ENCODE measurements at places on chromosomes 12 and 14.

GRCh38 chr12:19088606-19089005 is 40.9 kb upstream of the PLEKHA5 start:
- DNase-seq: no peak

DNA sequence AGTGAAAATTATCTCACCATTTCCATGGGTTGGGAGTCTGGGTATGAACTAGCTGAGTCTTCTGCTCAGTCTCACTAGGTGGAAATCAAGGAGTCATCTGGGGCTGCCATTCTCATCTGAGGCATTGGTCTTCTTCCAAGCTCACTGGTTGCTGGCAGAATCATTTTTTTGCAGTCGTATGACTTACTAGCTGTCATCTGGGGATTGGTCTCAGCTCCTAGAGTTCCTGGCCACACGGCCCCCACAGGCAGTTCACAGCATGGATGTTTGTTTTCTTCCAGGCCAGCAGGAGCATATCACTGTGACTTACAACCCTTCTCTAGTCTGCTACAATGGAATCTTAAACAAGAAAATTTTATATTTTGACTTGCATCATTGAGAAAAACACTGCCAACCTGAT is 18.6 kb upstream of the OR10AD1 start:
- DNase-seq: no peak

DNA sequence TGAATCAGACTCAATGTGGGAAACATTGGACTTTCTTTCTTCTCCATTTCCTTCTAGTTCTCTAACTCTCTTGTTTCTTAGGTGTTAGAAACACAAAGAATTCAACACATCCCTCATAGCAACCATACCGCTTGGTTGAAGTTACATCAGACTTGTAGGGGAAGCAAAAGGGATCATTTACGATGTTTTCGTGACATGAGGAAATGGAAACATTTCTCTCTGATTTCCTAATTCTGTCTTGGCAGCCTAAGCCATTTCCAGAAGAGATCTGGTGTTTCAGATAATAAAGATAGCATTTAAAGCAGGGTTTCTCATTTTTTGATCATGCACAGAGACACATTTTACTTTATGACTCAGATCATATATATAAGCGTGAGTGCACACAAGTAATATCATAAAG is 202.0 kb downstream of the TMEM132C start:
- DNase-seq: no peak

- DNase-seq: peak; percentile 1
Observed at GRCh38 chr12:133130808-133131128, 341 bp downstream of the ZNF10 start.

DNA sequence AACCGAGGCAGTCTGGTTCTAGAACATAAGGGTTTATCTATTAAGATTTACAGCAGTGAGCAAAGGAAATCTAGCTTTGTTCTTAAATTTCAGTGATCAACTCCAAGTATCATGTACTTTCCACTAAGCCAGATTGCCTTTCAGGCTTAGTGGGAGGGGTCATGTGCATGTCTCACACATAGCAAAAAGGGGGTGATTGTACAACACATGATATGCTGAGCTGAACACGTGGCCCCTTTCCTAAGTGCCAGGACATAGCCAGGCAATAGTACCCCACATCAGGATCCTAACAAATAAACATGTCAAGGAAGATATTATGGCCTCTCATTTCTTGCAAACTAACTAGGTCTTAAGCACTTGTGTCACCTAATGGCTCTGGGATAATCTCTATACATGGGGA is 347.2 kb downstream of the C12orf75 start:
- DNase-seq: no peak

- peak; percentile 57 for DNase-seq
Observed at GRCh38 chr14:74905595-74906142, 17.4 kb downstream of the RPS6KL1 start.

DNA sequence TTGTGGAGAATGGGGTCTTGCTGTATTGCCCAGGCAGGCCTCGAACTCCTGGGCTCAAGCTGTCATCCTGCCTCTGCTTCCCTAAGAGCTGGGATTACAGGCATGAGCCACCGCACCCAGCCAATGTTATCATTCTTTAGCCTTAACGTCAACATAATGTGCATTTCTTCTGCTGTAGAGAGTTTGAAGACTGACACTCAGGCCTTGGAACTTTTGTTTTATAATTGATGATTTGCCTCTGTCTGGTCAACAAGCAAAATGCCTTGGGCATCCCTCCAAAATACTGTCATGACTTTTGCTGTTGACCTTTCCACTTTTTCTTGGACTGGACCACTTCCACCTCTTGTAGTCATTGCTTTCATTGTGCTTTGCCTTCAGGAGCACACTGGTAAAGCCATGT is 29.0 kb downstream of the FAM234B start:
- no peak for DNase-seq

DNA sequence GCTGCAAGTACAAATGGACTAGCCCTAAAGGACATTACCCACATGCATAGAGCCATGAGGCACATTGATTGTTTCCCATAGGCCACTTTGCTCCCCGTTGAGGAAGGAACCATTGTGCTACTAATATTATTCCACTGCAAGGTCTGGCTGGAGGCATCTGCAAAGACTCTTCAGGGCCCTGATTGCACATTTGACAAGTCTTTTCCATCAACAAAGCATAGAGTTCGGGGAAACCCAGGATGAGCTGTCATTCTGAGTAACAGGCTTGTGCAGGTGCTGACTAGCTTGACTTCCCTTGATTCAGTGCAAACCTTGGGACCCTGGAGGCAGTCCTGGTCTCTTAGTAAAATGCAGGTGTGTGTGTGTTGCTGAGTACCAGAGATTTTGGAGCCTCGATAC is 73.8 kb downstream of the SUSD6 start:
- peak; percentile 50 for DNase-seq

DNA sequence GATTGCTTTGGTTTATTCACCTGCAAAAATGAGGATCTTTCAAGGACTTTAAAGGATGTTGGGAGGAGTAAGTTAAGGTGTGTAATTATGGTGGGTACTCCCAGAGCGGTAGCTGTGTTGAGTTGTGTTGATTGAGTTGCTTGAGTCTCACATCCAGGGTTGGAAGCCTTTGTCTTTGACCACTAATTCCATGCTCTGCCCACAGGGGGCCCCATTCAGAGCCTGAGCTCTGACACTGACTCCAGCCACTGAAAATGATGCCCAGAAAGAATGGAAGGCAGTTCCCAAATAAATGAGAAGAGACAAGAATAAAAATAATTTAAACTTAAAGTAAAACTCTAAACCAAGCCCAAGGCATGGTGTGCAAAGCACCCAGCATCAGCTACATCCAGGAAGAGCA is 237.4 kb upstream of the PWP1 start:
- DNase-seq: no peak

DNA sequence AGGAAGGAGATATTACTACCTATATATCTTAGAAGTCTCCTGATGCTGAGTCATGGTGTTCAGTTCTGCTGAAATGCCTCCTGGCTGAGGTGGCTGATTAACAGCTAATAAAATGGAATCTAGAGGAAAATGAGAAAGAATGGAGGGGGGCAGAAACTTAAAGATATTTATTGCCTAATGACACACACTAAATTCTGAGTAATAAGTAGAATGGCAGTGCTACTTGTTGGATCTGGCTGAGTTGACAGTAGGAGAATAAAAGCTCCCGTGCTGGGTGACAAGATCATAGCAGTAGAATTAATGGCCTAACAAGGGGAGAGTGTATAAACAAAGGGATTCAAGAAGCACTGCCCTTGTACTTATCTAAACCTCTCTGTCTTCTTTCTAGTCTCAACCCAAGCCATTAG is 137.5 kb downstream of the CNTN1 start:
- DNase-seq: no peak

- DNase-seq: no peak
Observed at GRCh38 chr14:78902010-78902623, 731.9 kb downstream of the NRXN3 start.

GRCh38 chr12:64610660-64611340 is 505 bp downstream of the RASSF3 start:
- DNase-seq: peak; percentile 63

- no peak for DNase-seq
Observed at GRCh38 chr12:126061777-126062176, 996.5 kb downstream of the AACS start.

GRCh38 chr12:97312570-97313135 is 150.0 kb upstream of the RMST start:
- no peak for DNase-seq

- DNase-seq: no peak
Observed at GRCh38 chr12:125381373-125381772, 316.1 kb downstream of the AACS start.

- no peak for DNase-seq
Observed at GRCh38 chr12:14399871-14400270, 34.4 kb downstream of the ATF7IP start.

DNA sequence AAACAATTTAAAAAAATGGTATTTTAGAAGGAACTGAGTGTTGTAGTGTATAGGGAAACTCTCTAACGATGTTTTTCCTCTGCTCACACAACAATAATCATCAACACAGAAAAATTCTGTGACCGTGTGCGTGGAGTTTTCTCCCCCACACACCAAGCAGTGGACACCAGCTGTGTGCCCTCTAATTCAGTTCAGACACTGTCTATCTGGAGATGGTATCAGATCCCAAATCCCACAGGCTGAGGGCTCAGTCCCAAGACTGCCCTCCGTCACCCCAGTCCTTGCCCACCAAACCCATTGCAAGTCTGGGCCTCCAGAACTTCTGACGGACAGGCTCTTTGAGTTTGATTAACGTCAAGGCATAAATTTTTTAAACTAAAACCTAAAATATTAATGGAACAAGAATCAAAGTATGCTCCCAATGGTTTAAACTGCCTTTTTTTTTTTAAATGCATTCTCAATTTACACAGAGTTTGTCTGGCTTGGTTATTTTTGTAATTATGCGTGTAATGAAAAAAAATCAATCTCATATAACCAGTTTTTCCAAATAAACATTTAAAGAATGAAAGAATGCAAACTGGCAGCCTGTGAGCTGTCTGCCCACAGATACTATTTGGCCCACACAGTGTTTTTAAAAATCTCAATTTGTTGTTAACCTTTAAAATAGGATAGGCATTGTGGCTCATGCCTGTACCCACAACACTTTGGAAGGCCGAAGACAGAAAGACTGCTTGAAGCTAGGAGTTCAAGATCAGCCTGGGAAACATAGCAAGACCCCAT is 19.2 kb downstream of the BLTP3B start:
- no peak for DNase-seq

DNA sequence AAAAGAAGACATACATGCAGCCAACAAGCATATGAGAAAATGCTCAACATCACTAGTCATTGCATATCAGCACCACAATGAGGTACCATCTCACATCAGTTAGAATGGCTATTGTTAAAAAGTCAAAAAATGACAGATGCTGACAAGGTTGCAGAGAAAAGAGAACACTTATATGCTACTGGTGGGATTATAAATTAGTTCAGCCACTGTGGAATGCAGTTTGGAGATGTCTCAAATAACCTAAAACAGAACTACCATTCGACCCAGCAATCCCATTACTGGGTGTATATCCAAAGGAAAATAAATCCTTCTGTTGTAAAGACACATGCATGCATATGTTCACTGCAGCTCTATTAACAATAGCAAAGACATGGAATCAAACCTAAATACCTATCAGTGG is 238.4 kb downstream of the KCNC2 start:
- DNase-seq: no peak

DNA sequence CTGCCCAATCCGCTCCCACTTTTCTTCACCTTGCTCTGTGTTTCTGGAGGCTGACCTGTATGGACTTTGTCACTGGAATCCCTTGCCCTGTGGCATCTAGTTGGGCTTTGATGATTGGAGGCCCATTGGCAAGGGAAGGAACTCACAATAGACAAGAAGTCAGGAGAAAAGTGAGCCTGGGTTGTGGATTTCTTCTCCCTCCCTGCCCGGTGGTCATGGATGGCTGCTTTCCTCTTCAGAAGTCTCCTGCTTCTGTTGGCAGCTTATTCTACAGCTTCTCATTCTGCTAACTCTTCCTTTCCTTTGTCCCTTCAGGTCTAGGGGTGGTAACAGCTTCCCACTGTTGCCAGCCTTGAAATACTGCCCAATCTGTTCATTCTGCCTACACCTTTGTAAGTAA is 13.9 kb upstream of the CCDC60 start:
- DNase-seq: no peak

- no peak for DNase-seq
Observed at GRCh38 chr12:24741216-24741615, 207.7 kb downstream of the BCAT1 start.

- no peak for DNase-seq
Observed at GRCh38 chr14:52032204-52032801, 36.6 kb downstream of the NID2 start.

DNA sequence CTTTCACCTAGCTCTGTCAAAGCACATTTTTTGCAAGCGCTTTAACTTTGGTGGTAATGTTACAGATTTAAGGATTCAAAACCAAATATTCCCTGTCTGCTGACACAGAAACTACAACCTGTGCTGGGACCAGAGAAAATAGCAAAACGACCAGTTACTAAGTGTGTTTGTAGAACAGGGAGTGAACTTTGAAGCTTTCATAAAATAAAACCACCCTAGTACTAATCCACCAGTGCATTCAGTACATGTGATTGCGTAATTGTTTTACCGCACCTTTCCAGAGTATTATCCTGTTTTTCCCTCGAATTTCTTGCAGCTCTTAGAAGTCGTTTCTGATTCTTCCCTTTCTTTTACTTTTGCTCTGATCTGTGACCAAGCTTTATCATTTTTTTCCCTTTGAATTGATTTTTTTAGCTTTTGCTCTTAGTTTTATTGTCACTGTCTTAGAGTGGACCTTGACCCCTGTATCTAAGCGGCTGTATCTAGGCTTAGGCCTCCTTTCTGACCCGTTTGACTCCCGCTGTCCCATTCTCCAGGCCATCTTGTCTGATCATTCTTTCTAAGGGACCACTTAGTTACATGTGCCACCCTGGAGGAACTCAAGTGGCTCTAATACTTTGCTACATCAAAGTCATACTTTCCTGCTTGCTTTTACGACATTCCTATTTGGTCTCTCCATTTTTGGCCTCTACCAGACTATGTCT is 429.4 kb downstream of the PCNX1 start:
- no peak for DNase-seq

GRCh38 chr12:47848853-47849252 is 29.1 kb upstream of the HDAC7 start:
- no peak for DNase-seq

- no peak for DNase-seq
Observed at GRCh38 chr14:85479771-85480170, 50.2 kb upstream of the FLRT2 start.

DNA sequence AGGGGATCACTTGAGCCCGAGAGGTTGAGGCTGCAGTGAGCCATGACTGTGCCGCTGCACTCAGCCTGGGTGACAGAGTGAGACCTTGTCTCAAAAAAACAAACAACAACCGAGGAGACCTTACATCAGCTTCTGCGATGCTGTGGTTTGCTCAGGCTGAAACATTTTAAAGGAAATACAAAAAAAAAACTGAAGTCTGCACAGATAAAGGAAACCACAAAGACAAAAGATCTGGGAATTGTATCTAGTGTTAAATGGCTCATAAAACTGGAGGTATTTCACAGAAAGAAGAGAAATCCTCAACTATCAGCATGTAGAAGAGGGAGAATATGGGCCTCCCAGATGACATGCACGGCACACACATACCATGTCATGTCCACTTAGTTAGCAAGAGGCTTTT is 60.3 kb upstream of the VPS33A start:
- DNase-seq: no peak

- no peak for DNase-seq
Observed at GRCh38 chr12:122505419-122506051, 4.8 kb upstream of the ZCCHC8 start.

- DNase-seq: no peak
Observed at GRCh38 chr14:34252227-34252626, 209.8 kb downstream of the SPTSSA start.

- no peak for DNase-seq
Observed at GRCh38 chr12:18430425-18431048, 169.2 kb downstream of the PIK3C2G start.

Data from stimulated activated CD8-positive, alpha-beta memory T cell treated with anti-CD3 and anti-CD28 coated beads, Interleukin-15, amount 100 ng/mL, for 48 hours (primary cell).